ENCODE measurements at places on chromosomes 2 and 18.

GRCh38 chr18:12420821-12421421 is 13.2 kb downstream of the PRELID3A start:
- DNase-seq: peak; percentile 85

DNA sequence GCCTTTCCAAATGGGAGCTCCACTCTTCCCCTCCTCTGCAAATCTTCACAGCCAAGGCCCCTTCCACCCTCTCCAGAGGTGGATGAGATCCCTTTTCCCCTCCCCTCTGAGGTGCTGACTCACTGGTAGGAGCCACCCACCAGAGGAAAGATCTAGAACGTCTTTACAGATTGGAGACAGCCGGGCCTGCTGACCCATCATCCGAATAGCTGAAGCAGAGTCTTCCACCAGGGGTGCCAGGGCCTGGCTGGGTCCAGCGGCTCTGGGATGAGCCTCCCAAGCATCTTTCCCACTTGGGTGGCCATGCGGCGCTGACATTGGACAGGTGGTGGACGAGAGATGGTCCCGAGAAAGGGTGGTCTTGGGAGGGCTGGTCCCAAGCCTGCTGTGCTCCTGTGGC is 9.0 kb downstream of the ERFE start:
- DNase-seq: no peak

GRCh38 chr2:85635636-85636035 is 19.6 kb downstream of the USP39 start:
- no peak for DNase-seq

- peak; percentile 42 for DNase-seq
Measured at GRCh38 chr2:132448771-132449170, 32.2 kb downstream of the GPR39 start.

DNA sequence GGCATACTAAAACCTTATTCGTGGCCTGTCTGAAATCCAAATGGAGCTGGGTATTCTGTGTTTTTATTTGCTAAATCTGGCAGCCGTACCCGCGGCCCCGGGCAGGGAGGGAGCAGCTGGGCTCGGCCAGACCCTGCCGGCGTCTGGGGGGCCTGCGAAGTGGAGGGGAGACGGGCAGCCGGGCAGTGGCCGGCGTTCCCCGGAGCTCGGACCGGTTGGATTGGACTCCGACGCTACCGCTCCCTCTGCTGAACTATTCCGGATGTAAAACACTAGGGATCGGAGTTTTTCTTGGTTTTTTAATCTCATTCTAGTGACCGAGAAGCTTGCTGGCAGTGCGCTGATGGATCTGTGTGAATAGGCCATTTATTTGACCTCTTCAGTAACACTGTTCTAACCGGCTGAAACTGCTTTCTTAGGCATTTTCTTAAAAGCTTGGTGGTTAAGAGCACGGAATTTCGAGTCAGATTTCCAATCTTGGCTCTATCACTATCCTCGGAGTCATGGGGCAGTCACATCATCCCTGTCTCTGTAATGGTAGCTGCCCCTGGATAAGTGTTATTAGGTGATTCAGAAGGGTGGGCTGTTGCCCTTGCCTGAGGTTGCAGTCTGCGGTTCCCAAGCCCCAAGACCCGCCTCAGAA is 694 bp downstream of the UNC50 start:
- peak; percentile 17 for DNase-seq

DNA sequence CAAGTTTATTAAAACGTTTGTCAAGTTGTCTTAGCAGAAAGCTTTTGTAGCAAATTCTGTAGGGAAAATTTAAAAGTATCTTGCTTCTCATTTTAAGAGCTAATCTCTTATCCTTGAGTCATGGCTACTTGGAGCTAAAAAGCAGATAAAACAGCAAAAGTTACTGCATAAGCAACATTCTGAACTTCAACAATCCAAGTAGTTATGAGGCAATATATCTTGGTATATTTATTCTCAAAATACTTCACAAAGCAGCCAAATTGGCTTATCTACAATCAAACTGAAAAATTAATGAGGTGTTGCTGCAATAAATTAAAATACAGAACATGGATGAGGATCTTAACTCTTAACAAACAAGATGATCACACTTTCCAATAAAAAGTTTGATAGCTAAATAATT is 306.5 kb downstream of the PIEZO2 start:
- no peak for DNase-seq

DNA sequence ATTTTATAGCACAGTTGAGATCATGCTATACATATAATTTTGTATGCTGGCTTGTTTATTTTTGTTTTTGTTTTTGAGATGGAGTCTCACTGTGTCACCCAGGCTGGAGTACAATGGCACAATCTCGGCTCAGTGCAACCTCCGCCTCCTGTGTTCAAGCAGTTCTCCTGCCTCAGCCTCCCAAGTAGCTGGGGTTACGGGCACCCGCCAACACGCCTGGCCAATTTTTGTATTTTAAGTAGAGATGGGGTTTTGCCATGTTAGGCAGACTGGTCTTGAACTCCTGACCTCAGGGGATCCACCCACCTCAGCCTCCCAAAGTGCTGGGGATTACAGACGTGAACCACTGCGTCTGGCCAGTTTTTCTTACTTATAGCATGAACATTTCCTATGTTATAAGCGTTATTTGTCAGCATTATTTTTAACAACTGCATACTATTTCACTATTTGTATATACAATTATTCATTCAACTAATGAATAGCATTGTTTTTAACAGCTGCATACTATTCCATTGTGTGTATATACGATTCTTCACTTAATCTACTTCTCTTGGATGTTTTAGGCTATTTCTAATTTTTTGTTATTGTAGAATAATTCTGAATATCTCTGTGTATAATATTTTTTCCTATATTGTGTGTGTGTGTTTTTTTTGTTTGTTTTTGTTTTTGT is 3.5 kb downstream of the EHD3 start:
- DNase-seq: no peak

DNA sequence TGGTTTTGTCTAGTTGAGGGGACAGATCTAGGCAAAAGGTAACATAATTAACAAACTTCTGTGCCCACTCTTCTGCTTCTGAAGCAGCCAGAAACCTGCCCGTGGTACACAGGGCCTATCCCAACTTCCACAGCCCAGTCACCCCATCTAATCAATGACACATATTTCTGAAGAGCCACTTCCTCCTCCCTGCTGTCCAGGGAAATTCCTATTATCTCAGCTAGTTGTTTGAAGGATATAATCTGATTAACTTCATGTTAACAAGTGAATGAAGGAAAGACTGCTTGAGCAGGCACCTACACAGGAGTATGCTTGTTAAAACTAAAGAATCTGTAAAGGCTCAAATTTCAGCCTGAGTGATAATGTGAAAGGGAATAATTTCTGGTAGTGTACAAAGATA is 61.4 kb downstream of the CCDC148 start:
- DNase-seq: no peak

DNA sequence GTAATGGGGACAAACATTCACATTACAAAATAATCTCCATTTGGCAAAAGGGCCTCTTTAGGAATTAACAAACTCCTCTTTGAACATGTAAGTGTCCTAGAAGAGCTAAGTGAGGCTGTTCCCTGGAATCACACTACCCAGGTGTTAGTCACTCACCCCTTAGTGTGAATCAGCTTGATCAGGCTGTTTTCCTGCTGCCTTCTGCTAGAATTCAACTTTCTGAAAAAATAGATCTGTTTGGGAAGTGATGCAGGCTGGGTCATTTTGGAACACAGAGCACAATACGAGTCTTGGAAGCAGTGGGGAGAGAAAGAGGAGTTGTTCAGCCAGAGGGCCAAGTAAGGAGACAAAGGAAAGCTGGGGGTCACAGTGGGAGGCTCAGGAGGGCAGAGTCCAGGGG is 40.0 kb downstream of the TTC32 start:
- DNase-seq: no peak

GRCh38 chr2:229243890-229244560 is 27.1 kb downstream of the PID1 start:
- DNase-seq: peak; percentile 49

DNA sequence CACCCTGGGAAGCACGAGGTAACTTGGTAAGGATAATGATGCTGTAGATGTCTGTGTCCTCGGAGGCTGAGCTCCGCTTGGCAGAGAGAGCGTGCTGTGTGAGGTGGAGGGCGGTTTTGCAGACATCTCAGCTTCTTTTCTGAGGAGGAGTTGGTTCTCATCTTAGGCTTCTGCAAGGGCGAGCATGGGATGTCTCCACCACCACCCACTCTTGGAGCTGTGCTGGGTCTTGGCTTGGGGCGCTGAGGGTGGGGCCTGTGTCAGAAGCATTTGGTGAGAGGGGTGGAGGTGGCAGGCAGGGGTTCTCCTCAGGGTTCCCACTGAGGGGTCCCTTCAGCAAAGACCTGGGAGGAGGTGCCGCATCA is 9.2 kb downstream of the OXER1 start:
- DNase-seq: no peak

- DNase-seq: no peak
Measured at GRCh38 chr2:41880561-41881243, 167.1 kb upstream of the PKDCC start.

- DNase-seq: no peak
Measured at GRCh38 chr2:239768907-239769553, 256.1 kb downstream of the NDUFA10 start.

DNA sequence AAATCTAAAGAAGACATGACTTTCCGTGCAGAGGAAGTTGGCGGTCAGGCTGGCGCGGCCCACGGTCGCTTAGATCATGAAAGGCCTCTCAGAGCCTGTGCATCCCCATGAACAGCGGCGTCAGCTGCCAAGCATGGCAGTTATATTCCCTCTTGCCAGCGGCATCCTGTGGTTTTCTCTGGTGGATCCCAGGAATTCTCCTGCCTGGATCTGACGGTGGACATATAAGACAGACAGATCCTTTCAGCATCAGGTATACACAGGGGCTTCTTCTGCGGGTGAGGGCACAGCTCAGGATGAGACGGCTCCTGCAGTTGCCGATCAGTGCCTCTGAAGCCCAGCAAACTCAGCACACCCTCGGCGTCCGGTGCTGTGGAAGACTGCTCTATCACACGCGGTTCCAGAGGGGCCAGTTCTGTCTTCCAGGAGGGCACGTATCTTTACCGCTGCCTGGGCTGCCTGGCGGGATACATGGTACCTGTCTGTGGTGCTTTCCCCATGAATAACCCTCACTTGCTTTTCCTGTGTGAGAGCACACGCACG is 157.8 kb downstream of the LDLRAD4 start:
- DNase-seq: peak; percentile 57

DNA sequence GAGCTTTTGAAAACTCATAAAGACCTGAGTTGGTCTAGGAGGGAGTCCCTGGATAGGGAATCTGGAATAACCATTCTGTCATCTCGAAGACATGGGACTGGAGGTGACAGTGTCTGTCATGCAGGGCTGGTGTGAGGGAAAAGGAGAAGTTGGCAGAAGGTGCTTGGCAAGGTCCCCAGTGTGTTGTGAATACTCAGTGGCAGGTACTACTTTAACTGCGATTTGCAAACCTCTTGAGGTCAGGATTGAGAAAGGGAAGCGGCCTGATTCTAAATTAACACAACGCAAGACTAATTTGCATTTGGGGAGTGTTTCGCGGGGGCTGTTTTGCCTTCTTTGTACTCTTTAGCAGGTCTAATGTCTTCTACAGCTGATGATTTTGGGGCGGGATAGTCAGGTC is 77.0 kb upstream of the TMEM200C start:
- DNase-seq: no peak

- DNase-seq: no peak
Measured at GRCh38 chr2:215848698-215849097, 164.7 kb downstream of the MREG start.

GRCh38 chr2:36137612-36138011 is 218.0 kb upstream of the CRIM1 start:
- DNase-seq: no peak

GRCh38 chr2:232354069-232354468 is 24.5 kb upstream of the ALPP start:
- no peak for DNase-seq

GRCh38 chr2:108348816-108349570 is 28.8 kb upstream of the SULT1C4 start:
- no peak for DNase-seq

DNA sequence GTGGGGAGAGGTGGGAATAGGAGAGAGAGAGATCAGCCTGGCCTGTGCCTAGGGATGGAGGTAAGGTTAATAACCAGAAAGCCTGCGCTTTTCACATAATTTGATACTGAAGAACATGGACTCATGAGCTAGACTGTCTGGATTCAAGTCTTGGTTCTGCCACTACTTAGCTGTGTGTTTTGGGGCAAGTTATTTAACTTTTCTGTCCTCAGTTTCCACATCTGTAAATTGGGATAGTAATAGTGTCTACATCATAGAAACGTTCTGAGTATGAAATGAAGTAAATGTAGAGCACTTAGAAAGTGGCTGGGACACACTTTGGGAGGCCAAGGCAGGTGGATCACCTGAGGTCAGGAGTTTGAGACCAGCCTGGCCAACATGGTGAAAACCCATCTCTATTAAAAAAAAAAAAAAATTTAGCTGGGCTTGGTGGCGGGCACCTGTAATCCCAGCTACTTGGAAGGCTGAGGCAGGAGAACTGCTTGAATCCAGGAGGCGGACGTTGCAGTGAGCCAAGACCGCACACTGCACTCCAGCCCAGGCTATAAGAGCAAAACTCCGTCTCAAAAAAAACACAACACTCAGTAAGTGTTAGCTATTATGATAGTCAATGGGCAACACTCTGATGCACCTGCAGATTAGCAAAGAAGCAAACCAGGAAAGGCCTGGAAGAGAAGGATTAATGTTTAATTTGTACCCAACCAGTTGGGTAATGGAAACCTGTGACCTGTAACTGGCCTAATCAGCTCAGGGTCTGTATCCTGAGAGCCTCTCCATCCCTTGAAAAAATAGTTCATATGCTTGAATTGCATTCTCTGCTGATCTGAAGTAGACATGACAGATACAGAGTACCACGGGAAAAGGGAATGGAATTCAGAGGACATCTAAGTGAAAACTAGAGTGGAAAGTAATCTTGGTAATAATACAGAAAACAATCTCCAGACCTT is 6.8 kb downstream of the GALM start:
- no peak for DNase-seq

- no peak for DNase-seq
Measured at GRCh38 chr2:80016171-80016570, 288.4 kb downstream of the LRRTM1 start.

- DNase-seq: peak; percentile 70
Measured at GRCh38 chr18:75812761-75813160, 385.3 kb upstream of the SMIM21 start.

DNA sequence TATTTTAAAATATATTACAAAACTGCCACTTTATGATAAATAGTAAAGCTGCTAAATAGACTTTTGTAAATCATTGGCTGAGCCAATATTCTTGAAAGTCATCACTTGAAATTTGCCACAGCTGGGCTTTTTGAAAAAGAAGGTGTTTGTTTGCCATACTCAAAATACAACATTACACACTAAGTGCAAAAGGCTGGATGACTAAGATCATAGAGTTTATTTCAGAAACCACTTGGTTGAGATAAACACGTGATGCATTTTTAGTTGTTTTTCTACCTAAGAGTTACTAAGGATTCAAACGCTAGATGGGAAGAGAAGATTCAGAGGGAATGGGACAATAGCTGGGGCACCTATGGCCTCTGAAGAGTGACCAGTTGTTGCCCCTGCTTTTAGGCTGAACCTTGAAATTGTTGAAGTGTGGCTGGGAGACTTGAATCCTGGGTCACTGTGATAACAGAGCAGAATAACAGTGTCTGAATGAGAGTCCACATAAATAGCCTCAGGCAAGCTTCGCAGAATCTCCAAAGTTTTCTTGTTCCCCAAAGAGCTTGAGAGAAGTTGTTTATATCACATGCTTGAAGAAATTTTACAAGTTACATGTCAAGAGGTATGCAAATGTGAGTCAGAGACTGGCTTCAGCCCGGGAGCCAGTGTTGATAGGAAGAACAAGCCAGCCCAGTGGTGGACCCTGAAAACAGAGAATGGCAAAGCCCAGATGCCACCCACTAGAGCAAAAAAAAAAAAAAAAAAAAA is 409.8 kb downstream of the GPD2 start:
- no peak for DNase-seq
